Activated CD4-positive, CD25-positive, alpha-beta regulatory T cell (primary cell): ENCODE measurements at places on chromosomes 16 and 17.

GRCh38 chr16:54171626-54172537, 114.7 kb downstream of the IRX3 start:
- DNase-seq, result no peak

GRCh38 chr16:13806671-13807070, 113.3 kb upstream of the ERCC4 start:
- no peak for DNase-seq

- no peak for DNase-seq
These were observed 275.3 kb downstream of the PARN start for GRCh38 chr16:14354561-14355351.

DNA sequence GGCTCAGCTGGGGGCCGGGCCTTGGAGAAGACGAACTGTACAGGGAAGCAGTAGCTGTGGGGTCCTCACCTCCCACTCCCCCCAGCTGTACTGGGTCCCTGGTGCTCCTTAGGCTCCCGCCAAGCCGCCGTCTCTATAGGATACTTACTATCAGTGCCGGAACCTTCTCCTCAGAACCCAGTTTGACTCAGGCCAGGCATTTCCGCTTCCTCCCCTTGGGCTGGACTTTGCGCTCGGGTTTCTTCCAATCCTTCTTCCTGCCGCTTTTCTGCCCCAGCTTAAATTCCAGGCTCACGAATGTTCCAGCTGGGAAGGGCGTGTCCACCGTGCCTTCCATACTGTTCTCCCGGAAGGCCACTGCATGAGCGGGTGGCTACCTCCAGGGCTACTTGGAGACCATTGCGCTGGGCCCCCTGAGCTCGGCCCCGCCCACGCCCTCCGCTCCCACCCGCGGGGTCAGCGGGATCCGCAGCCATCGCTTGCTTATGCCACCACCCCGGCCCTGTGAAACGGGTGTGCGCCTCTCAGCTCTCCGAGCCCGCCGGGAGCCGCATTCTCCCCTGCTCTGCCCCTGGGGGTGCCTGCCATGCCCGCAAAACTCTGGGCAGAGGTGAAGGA, 1795.9 kb downstream of the TP53TG3F start:
- DNase-seq, result no peak

- no peak for DNase-seq
These were observed 228.7 kb downstream of the CDH13 start for GRCh38 chr16:82855471-82855870.

- DNase-seq, result no peak
These were observed 85.6 kb downstream of the FOXL1 start for GRCh38 chr16:86663685-86664521.

GRCh38 chr17:75153780-75154194, 525 bp downstream of the JPT1 start:
- DNase-seq, result no peak

- DNase-seq, result no peak
These were observed 100.9 kb downstream of the TOX3 start for GRCh38 chr16:52446080-52446479.
